ENCODE measurements at places on chromosomes 16 and 17. TPM values are rescaled to one million over a fixed set of nuclear protein-coding genes. Genes with fewer than 3 reads are reported as not detected.

- no peak for DNase-seq
These were observed 41.6 kb downstream of the RPGRIP1L start for GRCh38 chr16:53662072-53662471.

GRCh38 chr17:37406635-37407461 is at the start of the genes ACACA and TADA2A:
ACACA (minus strand) TSS chr17:37406836; CDS start chr17:37406299, 537 bp downstream.
TADA2A (plus strand) TSS chr17:37406886; CDS start chr17:37411366, 4,480 bp downstream.
- DNase-seq: peak; percentile 67

DNA sequence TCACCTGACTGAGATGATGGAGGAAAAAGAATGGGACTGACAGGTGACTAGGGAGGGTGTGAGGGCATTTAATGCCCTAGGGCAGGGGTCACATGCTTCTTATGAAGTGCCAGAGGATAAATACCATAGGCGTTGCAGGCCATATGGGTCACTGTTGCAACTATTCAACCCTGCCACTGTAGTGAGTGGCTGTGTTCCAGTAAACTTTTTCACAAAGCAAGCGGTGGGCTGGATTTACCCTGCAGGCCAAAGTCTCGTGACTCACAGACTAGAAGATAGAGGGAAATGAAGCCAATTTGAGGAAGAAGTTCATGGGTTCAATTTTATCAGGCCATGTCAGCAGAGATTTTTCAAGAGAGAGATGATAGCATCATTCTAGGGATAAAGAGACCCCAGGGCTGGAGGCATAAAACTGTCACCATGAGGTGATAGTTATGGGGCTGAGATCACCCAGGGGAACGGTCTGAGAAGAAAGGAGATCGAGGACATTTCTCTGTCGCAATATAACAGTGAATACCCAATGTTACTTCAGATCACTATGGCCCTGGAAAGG is 8.6 kb downstream of the ARHGAP17 start:
- DNase-seq: no peak

GRCh38 chr16:89458967-89459366 is 31.4 kb downstream of the ANKRD11 start:
- DNase-seq: no peak

CTCF gene
- 49.8 TPM for polyA plus RNA-seq
